ENCODE measurements at places on chromosomes 5 and 9.

- DNase-seq: no peak
These were observed 91.6 kb downstream of the TMEM174 start for GRCh38 chr5:73264631-73265030.

DNA sequence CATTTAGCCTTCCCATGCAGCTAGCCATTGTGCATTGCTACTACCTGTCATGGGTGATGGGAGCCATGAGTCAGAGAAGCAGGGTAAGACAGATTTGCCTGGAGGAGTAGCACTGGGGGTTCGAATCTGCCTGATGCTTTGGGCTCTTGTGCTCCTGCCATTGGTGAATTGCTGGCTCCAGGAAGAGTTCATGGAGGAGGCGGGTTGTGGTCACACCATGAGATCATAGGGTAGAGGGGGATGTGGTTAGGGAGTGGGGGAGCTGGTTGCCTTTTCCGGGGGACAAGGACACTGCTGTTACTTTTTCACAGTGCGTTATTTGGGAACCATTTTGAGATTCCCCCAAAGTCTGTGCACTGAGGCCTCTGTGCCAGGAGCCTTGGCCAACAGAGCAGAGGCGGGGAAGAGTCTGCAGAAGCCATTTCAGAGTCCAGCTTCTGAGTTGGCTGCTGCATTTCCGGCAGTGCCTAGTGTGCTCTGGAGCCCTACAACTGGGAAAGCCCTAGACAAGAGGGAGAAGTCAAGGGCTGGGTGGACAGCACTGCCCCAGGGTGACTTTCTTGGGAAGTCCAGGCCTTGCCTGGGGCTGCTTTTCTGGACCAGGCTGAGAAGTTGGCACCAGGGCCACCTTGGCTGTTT is 6.2 kb downstream of the ANGPTL2 start:
- DNase-seq: no peak

DNA sequence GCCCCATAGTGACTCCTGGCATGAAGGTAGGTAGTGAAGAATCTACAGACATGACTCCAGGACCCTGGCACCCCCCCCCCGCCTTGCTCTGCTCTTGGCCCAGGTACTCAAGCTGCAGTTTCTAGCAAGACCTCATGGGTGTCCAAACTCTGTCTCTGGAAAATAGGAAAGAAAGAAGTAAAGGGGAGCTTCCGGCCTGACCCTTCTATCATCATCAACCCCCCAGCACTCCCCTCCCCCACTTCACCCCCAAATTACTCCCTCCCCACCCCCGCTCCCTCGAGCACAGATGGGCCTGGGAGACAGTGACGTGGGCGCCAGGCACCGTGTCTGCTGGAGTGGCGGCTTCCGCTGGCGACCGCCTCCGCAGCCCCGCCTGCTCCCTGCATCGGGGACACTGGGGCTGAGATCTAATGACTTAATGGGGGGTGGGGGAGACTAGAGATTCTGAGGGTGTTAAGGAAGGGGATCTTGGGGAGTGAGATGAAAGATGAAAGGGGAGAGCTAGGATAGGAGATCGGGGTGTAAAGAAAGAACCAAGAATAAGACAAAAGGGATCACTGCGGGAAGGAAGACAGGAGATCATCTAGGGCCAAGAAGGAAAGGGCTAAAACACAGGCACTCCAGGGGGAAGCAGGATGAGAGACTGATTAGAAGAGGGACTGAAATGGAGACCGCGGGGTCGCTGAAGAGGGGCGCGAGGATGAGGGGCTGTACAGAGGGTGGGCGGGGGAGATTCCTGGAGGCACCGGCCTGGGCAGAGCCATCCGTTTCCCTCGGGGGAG is 1.1 kb upstream of the DNAJB5 start:
- peak; percentile 77 for DNase-seq

DNA sequence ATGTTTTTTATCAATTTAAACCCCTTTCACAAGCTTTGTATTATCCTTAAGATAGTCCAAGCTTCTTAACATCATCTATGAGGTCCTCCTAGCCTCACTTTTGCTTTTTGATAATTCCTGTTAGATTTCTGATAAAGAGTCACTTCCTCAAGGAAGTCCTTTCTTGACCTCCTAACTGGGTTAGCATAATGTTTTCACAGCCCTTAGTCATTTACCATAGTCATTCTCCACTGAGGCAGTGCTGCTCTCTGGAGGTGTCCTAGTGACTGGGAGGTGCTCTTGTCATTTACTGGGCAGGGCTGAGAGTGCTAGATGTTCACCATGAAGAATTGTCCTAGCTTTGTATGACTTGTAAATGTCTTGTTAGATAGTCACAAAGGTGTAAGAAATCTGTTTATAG is 26.4 kb downstream of the TNPO1 start:
- no peak for DNase-seq

DNA sequence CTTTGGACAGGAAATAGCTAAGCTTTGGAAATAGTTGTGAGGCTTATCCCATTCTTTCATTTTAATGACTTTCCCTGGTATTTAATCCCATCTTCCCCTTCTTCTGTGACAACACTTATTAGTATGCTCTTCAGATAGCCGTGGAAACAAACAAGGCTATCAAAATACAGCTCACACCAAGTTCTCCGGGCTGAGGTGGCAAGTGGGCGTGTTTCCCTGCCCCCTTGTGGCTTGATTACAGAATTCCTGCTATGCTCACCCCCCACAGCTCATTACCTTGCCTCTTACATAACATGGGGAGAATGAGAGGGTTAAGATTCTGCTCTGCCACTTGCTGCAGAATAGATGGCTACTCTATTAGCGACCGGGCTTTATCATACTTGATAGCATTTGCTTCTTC is 437.1 kb upstream of the TLE4 start:
- DNase-seq: no peak

- DNase-seq: no peak
These were observed 7.0 kb upstream of the SPOUT1 start for GRCh38 chr9:128836509-128837145.

GRCh38 chr5:150138551-150139265 is 16.9 kb downstream of the PDGFRB start:
- no peak for DNase-seq

GRCh38 chr5:18281947-18282581 is 647.8 kb downstream of the TAF11L14 start:
- DNase-seq: no peak
